Activated CD4-positive, alpha-beta T cell treated with anti-CD3 and anti-CD28 coated beads, Interleukin-2, amount 50 U/mL, for 48 hours (primary cell): ENCODE measurements at places on chromosomes 12 and 14.

DNA sequence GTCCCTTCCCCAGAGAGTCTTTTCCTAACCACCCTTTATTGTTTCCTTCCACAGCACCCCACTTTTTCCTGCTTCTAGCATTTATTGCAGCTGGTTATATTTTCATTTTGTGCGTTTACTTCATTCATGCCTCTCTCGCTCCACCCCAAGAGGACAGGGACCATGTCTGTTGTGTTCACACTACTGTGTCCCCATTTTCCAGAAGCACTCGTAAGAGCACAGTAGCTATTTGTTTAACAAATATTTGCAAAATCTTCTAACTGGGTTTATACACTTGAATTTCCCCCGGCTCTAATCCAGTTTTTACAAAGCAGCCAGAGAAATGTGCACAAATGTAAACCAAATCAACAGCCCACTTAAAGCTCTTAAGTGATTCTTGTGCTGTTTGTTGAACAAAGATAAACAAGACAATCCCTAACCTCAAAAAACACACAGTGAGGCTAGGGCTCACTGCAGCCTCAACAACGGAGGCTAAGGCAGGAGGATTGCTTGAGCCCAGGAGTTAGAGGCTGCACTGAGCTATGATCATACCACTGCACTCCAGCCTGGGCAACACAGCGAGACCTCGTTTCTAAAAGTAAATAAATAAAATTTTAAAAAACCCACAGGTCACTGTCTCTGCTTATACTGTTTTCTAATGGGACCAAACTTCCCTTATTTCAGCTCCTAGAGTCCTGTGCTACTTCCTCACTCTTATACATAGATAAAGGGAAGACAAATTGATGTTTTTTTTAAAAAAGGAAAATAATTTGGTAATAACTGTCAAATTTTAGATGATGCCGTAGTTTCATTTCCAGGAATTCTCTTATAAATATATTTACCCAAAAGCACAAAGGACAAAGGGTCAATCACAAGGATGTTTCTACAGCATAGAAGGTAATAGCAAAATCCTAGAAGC, 6.6 kb upstream of the ABCD4 start:
- DNase-seq, result no peak

DNA sequence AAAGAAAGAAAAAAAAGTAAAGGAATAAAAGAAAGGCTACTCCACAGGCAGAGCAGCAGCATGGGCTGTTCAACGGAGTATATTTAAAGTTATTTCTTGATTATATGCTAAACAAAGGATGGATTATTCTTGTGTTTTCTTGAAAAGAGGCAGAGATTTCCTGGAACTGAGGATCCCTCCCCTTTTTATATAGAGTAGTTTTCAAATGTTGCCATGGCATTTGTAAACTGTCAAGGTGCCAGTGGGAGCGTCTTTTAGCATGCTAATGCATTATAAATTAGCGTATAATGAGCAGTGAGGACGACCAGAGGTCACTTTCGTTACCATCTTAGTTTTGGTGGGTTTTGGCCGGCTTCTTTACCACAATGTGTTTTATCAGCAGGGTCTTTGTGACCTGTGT, 383.0 kb downstream of the PCNX1 start:
- DNase-seq, result no peak

DNA sequence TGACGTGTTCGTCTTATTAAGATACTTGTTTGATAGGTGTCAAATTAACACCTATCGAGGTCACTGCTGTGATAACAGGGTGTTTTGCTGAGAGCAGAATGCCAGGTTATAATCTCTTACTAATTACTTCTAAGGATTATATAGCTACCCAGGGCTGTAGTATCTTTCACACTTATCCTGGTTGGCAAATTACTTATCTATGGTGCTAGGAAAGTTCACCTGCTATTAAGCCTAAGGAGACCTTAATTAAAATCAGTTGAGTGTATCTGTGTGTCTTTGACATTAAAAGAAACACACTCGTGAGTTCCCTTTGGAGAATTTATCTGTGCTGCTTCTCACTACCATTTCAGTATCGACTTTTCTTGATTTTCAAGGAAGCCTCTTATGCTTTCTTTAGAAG, 301.6 kb upstream of the SLC16A7 start:
- DNase-seq, result no peak

GRCh38 chr12:11630046-11630706, 19.3 kb upstream of the ETV6 start:
- DNase-seq, result no peak

GRCh38 chr14:55416866-55417265, 5.2 kb upstream of the ATG14 start:
- peak; percentile 32 for DNase-seq

GRCh38 chr12:42737398-42737797, 147.9 kb upstream of the PRICKLE1 start:
- DNase-seq, result no peak

GRCh38 chr12:92424338-92424737, 278.5 kb upstream of the PLEKHG7 start:
- no peak for DNase-seq

DNA sequence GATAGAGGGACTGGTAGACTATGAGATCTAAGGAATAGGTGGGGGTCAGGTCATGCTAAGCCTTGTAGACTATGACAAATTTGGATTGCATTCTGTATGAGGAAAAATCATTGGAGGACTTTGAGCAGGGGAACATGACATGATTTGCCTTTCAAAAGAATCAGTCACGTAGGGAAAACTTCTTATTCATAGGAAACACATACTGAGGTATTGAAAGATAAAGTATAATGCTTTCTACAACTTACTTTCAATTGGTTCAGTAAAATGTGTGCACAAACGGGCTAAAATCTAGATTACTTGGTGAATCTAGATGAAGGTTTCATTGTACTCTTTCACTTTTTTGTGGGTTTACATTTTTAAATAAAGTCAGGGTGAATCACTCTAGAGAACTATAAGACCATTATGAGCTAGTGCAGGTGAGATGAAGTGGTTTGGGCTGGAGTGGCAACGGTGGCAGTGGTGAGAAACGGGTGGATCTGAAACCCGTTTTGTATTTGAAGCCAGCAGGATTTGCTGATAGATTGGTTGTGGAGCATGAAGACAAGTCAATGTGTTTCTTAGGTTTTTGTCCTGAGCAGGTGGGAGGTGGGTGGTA, 6.7 kb downstream of the BBS10 start:
- no peak for DNase-seq

DNA sequence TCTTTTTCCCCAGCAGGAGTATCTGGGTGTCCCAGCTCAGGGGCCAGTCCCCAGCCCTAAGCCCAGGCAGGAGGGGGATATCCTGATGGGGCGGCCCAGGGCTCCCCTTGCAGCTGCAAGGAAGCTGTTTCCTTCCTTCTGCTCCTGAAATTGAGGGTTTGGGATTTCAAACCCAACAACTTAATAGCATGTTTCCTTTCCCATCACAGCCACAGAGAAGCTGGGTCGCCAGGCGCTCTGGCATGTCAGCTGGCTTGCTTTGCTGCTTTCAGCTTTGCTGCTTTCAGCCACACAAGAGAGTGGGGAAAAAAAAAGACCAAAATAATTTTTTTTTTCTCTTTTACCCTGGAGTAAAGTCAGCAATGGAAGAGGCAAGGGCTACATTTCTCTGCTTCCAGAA, 30.0 kb downstream of the HVCN1 start:
- DNase-seq, result no peak

DNA sequence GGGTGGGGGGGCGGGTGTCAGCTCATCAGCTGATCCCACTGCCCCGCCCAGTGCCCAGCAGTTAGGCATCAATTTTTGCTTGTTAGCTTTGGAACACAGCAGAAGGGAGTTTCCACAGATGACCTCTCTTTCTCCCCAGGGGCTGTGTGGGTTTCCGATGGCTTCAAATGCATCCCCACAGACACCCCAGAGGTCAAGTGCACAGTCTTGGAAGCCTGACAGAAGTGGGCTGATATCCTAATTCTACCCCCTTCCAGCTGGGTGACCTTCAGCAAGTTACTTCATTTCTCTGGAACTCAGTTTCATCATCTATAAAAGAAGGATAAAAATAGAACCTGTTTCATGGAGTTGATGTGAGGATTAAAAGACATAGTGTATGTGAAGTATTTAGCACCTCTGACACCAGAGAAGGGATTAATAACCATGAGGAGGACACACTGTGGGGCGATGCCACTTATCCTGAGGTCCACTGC, 22.0 kb downstream of the TTC9 start:
- no peak for DNase-seq

- DNase-seq, result no peak
Measured at GRCh38 chr14:92645841-92646478, 102.5 kb downstream of the LGMN start.

DNA sequence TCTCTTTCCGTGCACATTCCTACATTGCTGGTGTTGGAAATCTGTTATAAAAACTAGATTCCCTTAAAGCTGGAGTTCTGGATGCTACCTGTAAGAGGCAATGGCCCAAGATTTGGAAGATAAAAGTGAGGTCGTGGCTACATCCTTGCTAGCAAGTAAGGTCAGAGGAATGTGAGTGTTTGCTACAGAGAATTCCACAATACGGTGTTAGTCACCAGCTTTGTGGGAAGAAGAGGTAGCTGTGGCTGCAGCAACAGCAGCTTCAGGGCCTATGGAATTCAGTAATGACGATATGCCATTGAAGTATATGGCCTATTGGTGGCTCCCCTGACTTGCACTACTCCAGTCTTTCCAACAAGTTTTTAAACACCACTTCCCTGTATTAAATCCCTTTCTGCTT, 227.7 kb upstream of the TMEM260 start:
- no peak for DNase-seq

DNA sequence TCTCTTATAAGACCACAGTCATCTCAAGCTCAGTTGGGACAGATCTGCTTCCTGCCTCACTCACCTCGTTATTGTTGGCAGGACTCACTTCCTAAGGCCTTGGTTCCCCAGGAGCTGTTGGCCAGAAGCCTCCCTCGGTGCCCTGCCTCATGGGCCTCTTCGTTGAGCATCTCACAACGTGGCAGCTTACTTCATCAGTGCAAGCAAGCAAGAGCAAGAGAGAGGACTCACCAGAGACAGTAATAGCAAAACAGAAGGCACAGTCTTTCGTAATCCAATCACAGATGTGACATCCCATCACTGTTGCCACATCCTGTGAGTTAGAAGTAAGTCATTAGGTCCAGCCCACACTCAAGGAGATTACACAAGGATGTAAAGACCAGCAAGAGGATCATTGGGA, 5.1 kb upstream of the NUMB start:
- peak; percentile 66 for DNase-seq

DNA sequence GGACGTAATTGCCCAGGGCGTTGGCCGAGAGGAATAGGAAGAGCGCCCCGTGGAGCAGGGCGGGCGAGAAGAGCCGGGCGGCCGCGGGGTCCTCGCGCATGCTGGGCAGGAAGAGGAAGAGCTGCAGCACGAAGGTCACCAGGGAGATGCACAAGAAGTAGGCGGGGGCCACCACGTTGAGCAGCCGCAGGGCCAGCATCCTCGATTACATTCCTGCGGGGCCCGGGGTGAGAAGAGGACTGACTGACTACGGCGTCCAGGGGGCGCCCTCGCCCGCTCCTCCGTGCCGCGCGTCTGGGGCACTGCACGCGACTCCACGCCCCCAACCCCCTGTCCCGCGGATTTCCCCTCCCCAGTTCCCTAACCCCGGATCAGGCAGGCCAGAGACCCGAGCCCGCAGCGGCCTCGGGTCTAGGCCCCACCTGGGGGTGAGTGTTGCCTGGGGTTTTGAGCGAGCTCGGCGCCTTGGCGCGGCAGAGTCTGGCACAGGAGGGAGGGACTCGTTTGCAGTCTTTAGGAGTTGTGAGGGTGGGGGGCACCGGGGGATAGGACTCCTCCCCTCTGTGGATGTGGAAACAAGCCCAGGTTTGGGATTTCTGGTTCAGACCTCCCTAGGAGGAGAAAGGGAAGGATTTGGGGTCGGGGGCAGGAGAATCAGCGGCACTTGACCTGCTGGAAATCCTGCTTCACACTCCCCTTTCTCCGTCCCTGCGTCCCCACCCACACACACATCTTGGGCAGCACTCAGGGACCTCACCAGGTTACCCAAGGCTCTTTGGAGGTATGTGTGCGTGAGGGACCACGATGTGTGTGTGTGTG, 1.8 kb downstream of the ZDHHC22 start:
- peak; percentile 69 for DNase-seq

DNA sequence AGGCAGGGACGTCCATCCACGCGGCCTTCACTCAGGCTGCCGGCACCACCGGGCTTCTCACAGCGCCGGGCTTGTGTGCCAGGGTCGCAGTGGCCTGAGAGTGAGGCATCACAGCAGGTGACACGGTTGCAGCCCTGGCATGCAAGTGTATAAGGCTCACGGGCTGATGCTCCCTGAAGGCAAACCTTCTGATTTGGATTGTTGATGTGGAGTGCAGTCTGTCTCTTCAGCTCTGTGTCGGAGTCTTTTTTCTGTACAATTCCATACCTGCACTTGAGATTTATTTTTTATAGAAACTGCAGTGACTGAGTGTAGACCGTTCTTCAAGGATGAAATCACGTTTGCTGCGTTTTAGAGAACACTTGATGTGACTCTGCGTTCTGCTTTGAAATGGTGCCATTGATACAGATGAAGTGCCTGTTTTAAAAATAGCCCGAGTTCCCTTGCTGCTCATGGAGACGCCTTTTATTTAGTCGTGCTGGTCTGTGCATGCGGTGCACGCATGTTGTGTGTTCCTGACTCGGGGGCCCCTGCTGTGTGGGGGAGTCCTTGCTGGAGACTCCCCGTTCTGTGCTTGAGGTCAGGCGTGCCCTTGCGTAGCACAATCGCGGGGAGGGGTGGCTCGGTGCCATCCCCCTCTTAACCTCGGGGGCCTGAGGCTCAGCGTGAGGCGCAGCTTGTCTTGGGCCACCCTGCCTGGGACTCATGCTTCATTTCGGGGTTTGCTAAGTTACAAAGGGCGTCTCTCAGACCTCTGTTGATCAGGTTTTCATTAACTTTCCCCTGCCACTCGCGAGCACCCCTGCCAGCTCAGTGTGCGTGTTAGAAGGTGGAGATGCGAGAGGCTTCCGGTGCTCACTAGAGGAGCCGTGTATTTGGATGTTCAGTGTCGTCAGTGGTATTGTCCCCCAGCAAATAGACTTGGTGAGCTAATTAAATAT, 21.6 kb upstream of the AMN start:
- DNase-seq, result no peak

- DNase-seq, result peak; percentile 43
Measured at GRCh38 chr14:54893151-54893760, 9.4 kb downstream of the GCH1 start.

- no peak for DNase-seq
Measured at GRCh38 chr12:31031951-31032335, 41.7 kb upstream of the DDX11 start.

DNA sequence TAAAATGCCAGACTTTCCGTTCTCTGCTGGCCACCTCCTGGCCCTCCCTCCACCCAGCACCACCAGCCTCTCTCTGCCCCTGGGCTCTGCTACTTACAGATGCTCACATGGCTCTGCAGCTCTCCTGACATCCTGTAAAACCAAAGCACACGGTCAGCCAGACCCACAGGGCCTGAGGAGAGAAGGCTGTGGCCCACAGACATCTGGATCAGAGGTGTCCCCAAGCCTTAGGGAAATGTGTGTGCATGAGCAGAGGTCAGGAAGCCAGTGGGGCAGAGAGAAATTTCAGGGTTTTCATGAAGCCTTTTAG, 11.5 kb downstream of the KRT77 start:
- DNase-seq, result no peak
